ENCODE measurements at places on chromosomes 1 and 21.

DNA sequence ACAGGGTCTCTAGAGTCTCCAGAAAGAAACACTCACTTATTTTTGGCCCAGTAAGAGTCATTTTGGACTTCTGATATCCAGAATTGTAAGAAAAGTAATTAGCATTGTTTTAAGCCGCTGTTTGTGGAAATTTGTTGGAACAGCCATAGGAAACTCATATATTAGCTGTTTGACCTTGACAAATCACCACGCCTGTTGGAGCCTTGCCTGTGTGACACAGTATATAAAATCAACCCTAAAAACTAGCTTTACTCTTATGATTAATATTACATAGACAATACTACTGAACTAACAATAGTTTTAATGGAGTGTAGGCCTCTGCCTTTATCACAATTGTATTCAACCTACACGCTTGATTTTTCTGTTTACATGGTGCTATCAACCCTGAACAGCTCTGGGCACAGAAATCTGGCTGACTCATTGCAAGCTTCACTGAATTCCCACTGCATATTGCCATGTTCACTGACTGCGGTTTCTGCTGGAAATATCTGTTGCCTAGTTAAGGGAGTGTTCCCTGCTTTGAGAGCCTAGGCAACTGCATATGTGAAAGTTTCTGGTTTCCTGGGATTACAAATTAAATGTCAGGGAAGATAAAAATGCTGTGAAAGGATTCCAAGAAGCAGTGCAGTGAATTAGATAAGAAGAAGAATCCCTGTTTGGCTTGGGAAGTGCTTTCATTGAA, 419.5 kb upstream of the DEPDC1 start:
- DNase-seq = no peak

DNA sequence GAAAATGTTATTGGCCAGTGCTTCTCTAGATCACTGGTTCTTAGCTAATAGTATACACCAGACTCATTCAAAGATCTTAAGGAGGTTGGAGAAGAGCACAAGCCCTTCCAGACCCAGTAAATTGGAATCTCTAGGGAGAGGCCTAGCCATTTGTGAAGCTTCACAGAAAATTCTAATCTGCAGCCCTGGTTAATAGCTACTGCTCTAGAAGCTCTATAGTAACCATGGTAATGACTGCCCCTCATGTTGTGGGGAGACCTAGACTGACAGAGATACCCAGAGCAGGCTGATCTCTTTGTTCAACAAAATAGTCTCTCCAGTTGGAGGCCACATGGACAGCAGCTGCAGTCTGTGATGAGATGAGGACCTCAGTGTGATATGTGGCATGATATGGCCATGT, 31.7 kb downstream of the ARID1A start:
- no peak for DNase-seq

GRCh38 chr1:3292051-3292722, 162.3 kb upstream of the ARHGEF16 start:
- no peak for DNase-seq

DNA sequence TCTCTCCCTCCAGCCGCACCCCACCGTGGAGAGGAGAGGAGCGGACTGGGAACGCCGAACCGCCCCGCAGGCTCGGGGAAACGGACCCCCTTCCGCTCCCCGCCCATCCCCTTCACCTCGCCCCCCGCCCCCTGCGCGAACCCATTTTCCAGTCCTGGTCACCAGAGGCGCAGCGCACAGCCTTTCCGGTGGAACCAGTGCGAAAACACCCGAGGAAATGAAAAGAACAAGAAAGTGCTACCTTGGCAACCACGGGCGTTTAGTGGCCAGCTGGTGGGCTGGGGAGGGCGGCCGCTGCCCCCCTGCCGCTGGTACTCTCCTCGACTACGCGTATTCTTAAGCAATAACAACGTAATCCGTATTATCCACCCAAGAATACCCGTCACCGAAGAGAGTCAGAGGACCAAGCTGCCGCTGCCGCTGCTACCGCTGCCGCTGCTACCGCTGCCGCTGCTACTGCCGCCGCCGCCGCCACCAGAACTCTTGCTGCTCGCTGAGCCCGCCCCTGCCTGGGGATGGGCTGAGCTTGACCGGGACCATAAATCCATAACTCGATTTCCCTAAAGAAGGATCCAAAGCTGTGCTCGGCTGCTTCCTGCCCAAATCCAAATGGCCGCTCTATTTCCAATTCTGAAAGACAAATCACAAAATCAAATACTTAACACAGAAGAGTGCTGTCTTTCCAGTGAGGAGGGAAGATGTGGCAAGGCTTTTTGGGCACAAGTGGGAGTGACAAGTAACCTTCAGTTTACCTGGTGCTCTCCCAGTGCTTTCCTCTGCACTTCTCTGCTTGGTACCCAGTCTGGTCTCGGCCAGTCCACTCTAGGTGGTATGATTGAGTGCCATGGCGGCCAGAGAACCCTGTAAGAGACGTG, 125.2 kb upstream of the DPYD start:
- no peak for DNase-seq

DNA sequence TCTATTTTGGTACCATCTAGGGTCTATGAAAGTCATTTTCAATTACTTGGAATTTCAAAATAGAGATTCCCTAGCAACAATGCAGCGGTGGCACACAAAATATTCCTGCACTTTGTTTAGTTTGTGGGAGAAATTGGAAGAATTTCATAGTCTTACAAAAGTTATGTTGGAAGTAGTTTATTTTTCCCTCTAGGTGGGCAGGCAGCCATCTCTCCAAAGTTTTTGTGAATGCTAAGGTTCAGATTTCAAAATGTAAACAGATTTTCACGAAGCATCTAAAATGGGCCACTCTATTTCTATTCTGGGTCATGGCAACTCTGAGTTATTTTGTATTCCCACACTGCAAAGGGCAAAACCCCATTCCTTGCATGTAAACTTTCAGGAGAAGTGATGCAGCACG, 8.0 kb downstream of the SMCP start:
- DNase-seq = no peak
